Tibial nerve (tissue), 4 donors: ENCODE measurements at places on chromosomes 11 and 22. TPM values are rescaled to one million over a fixed set of nuclear protein-coding genes. Genes with fewer than 3 reads are reported as not detected.

HOATZ gene
- not detected for total RNA-seq

VSIG2 gene
- 2.4 TPM for total RNA-seq

RAB38 gene
- 0.59 TPM for total RNA-seq

DNA sequence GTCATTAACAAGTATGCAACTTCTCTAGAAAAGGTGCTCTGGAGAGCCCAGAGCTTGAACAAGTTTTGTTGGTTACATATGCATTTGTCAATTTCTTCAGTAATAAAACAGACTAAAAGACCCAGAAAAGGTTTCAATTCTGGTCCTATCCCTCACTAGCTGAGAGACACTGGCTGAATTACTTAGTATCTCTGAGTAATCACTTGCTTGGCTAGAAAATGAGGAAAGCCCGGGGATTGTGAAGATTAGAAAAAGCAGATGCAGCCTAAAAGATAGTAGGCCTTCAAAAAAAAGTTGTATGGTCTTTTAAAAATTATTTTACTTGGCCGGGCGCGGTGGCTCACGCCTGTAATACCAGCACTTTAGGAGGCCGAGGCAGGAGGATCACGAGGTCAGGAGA is 41.2 kb downstream of the MAPK1 start:
- DNase-seq, result no peak

GRCh38 chr11:14372011-14372410 is 13.0 kb upstream of the RRAS2 start:
- DNase-seq, result no peak

- DNase-seq, result no peak
Measured at GRCh38 chr11:112563808-112564207, 303.1 kb upstream of the PLET1 start.

DNA sequence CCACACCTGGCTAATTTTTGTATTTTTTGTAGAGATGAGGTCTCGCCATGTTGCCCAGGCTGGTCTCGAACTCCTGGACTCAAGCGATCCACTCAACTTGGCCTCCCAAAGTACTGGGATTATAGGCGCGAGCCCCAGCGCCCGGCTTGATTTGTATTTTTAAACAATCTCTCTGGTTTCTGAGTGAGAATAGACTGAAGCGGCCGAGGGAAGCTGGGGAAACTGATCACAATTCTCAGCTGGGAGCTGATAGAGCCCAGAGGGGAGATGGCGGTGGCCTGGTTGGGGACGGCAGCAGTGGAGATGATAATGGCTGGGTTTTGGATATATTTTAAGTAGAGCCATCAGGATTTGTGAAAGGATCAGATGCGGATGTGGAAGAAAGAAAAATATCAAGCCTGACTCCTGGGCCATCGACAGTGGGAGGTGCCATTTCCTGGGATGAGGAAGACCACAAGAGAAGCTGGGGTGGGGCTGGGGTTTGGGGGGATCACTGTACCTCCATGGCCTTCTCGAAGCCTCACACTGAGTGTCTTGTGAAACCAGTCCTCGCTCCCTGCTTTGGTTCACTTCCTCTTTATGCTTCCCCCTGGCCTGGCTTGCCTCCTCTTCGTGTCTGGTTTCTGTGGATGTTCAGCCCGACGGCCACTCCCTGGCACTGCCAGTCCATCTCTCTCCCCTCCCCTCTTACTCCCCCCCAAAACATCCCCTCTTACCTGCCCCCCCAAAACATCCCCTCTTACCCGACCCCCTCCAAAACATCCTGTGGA is 51.9 kb downstream of the IGLL1 start:
- no peak for DNase-seq

- no peak for DNase-seq
Measured at GRCh38 chr22:20912494-20912893, 4.7 kb upstream of the CRKL start.

- DNase-seq, result no peak
Measured at GRCh38 chr11:61682906-61683675, 2.9 kb downstream of the DAGLA start.
